ENCODE measurements at places on chromosomes 7 and 10.

- no peak for DNase-seq
Observed at GRCh38 chr10:113965077-113965476, 78.6 kb upstream of the ADRB1 start.

GRCh38 chr10:119468542-119469324, 73.8 kb downstream of the RGS10 start:
- DNase-seq: no peak

DNA sequence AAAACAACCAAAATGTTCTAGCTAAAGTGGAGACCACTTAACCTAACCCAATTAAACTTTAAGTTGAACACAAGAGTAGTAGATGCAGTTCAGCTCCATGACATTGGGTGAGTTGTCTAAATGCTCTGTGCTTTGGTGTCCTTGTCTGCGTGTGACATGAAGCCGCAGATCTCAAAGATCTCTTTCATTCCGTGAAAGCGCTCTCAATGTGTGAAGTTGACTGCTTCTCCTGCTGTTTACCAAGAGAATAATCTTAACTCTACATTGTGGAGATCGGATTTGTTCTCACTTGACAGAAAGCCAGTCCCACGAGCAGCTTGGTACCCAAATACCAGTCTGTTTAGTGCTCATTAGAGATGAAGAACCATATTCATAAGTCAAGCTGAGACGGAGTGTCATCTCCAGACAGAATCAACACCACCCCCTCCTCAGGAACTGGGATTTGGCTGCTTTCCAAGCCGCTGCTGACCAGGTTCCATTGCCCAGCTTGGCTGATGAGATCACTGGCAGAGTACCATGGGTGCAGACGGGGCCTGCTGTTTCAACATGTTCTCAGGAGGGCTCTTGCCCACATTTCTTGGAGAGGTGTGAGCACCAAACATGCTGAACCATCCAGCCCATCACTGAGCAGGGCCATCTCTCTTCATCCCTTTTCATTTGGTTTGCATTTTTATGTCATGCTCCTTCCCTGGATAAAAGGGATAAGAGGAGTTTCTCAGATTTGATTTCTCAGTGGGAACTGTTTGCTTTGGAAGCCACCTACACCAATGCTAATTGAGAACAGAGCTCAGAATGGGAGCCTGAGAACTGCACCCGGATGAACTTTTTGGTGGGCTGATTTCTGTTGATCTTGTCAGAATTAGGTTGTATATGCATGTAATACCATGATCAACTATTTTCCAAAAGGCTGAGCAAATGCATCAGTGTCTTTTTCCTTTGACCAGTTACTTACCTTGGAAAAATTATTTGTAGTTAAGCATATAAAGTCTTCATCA, 95.8 kb upstream of the AGBL3 start:
- DNase-seq: peak; percentile 48

DNA sequence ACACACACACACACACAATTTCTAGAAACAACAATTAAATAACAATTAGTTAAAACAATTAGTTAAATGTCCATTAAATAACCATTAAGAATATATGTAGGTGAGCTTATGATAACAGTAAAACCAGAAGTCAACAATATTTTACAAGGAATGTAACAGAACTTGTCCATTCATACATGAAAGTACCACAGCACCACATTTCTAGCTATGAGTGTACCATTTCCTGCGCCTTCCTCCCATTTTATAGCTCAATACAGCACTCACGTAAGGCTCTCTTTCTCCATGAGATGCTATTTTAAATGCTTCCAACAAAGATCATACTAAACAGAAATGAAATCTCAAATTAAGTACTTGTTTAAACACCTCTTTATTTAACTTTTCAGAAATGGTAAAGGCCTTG, 367.3 kb upstream of the ZWINT start:
- no peak for DNase-seq

DNA sequence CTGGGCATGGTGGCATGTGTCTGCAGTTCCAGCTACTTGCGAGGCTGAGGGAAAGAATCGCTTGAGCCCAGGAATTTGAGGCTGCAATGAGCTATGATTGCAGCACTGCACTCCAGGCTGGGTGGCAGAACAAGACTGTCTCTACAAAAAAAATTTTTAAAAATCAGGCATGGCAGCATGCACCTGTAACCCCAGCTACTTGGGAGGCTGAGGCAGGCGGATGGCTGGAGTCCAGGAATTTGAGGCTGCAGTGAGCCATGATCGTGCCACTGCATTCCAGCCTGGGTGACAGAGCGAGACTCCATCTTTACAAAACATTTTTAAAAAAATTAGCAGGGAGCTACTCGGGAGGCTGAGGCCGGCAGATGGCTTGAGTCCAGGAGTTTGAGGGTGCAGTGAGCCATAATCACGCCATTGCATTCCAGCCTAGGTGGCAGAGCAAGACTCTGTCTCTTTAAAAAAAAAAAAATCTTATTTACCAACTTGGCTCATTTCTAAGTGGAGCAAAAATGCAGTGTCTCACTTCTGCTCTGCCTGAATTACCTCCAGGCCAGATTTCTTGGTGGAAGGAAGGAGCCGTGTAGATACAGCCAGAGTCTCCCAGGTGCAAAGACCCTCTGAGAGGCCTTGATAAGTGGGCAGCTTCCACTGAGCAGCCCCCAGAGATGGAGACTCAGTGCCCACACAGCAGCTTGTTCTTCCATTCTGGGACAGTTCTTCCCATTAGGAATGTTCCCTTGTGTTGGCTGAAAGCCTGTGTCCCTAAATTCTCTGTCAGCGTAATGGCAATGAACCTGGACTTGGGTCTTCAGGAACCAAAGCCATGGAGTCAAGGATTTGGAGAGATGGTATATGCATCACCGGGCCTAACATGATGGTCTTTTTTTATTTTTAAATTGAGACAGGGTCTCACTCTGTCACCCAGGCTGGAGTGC, 30.0 kb downstream of the GTF2IRD1 start:
- DNase-seq: no peak

DNA sequence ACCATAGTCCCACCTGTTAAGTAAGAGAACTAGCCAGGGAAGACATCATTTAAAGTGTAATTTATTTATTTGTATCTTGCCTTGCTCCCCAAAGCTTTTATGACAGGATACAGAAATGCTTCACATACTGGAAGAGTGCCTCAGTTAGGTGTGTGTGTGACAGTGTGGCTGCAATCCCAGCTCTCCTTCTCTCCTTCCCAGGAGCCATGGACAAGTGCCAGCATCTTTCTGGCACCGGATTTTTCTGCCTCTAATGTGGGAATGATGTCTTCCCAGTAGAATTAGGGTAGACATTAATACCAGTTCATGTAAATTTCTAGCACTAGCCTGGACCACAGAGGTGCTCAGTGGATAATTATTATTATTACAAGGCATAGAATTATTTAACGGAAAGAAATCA, 30.3 kb upstream of the ATXN7L1 start:
- DNase-seq: peak; percentile 30

- no peak for DNase-seq
Observed at GRCh38 chr7:128302139-128302538, 41.6 kb downstream of the RBM28 start.

GRCh38 chr7:11026452-11027359, 53.0 kb downstream of the PHF14 start:
- no peak for DNase-seq

DNA sequence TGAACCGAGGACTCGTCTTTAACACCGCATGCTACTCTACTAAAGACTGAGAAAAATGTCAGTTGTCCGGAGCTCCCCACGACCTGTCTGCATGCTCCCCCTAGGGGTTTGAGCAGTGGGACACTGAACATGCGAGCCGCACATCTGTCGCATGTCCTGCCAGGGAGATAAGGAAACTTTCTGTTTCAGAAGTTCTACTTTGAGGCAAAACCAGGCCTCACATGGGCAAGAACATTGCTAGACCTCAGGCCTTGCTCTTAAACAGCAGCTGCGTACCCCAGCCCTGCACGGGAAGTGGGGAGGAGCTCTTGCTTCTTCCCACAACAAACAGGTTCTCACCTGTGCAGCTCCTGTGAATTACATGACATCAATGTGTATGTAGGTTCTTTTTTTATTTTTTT, 30.3 kb upstream of the HERPUD2 start:
- no peak for DNase-seq

- no peak for DNase-seq
Observed at GRCh38 chr7:73856941-73857340, 4.0 kb upstream of the TMEM270 start.

GRCh38 chr10:100934084-100934659, 21.4 kb downstream of the SLF2 start:
- no peak for DNase-seq

- no peak for DNase-seq
Observed at GRCh38 chr10:60290558-60290957, 99.1 kb downstream of the ANK3 start.
